ENCODE measurements at places on chromosomes 6 and 20.

GRCh38 chr6:120274547-120274946 is 925.0 kb upstream of the MAN1A1 start:
- no peak for DNase-seq

GRCh38 chr20:2754424-2754823 is 46.0 kb downstream of the CPXM1 start:
- no peak for DNase-seq

GRCh38 chr20:21177767-21178166 is 51.9 kb downstream of the KIZ start:
- DNase-seq = no peak

- DNase-seq = peak; percentile 10
Measured at GRCh38 chr6:137341681-137342195, 122.6 kb upstream of the IFNGR1 start.

- no peak for DNase-seq
Measured at GRCh38 chr20:10676518-10676917, 2.7 kb upstream of the JAG1 start.

- no peak for DNase-seq
Measured at GRCh38 chr20:49682278-49682677, 31.4 kb downstream of the B4GALT5 start.

- DNase-seq = no peak
Measured at GRCh38 chr6:107561306-107561705, 71.4 kb downstream of the SOBP start.

GRCh38 chr6:130385064-130385695 is 19.4 kb downstream of the TMEM200A start:
- DNase-seq = no peak

DNA sequence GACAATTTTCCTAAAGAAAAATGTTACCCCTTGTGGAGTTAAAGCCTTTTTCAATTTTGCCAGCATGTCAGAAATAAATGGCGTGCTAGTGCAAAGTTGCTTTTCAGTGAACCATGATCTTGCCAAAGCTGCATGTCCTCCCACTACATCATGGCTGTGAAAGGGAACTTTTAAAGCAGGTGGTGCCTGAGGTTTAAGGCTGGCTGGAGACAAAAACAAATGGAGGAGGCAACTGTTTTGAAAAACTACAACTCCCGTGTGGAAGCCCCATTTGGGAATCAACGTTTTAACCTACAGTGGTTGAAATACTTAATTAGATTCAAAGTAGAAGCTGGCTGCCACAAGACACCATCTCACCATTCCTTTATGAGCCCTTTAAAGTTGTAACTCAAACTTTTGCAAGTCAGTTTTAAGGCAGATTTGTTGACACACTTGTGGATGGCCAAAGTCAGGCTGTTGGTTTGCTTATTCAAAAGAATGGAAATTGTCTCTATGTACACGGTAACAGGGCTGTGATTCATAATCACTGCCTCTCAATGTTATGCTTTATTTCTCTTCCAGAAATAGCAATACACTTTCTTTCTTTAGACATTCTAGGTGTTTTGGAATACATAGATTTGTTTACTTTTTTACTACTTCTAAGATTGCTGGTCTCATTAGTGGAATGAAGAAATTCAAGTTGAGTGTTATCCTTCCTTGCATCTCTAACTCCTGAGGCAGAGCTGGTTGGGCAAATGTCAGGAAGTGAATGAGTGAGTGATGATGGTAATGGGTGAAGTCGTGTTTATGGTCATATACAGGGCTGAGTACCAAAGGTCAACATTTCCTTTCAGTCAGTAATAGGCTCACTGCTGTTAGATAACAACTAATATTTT is 196.4 kb upstream of the GMDS start:
- no peak for DNase-seq

GRCh38 chr6:11345536-11345935 is 113.1 kb upstream of the NEDD9 start:
- no peak for DNase-seq

DNA sequence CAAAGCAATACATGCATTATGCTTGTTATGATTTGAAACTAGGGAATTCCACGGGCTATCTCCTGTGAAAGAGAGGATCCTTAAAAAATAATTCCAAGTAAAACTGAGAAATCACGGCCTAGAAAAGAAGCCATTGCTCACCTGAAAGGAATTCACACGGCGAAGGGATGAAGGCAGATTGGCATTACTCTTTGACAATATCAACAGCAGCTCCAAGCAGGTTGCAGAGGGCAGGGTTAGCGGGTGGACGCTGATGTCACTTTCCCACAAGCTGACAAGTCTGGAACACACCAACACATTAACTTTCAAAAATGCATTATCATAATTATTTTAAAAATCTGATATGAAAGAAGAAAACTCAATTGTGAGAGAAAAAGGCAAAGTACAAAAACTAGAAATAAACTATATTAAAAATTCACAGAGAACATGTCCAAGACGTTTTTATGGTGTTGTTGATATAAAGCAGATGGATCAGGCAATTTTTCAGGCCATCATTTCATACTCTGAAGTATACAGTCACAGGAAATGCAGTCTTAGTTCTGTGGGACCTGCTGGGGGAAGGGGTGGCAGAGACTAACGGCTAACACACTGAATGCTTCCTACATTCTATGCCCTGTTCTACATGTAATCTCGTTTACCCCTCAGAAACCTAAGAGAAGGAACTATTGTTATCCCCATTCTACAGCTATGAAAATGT is 108.3 kb downstream of the UBE3D start:
- DNase-seq = no peak

DNA sequence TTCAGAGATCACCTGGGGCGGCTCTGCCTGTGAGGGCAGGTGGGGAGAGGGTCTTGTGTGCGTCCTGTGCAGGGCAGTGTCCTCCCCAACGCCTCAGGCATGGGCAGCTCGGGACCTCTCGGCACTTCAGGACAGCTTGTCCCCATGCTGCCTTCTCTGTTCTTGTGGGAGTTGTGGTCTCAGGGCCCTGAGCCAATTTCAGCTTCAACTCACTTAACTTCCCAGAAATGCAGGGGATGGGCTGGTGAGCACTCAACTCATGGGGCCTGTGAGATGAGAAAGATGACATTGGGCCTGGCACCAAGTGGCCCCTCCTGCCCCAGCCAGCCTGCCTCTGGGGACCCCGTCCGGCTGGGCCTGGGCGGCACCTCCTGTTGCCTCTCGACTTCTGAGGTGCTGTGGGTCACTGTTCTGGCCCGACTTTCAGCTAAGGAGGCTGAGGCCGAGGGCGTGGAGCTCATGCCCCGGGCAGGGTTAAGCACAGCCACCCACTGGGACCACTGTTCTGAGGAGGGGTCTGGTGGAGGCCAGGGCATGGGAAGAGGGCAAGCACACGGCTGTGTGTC is 6.7 kb downstream of the RGS19 start:
- no peak for DNase-seq

DNA sequence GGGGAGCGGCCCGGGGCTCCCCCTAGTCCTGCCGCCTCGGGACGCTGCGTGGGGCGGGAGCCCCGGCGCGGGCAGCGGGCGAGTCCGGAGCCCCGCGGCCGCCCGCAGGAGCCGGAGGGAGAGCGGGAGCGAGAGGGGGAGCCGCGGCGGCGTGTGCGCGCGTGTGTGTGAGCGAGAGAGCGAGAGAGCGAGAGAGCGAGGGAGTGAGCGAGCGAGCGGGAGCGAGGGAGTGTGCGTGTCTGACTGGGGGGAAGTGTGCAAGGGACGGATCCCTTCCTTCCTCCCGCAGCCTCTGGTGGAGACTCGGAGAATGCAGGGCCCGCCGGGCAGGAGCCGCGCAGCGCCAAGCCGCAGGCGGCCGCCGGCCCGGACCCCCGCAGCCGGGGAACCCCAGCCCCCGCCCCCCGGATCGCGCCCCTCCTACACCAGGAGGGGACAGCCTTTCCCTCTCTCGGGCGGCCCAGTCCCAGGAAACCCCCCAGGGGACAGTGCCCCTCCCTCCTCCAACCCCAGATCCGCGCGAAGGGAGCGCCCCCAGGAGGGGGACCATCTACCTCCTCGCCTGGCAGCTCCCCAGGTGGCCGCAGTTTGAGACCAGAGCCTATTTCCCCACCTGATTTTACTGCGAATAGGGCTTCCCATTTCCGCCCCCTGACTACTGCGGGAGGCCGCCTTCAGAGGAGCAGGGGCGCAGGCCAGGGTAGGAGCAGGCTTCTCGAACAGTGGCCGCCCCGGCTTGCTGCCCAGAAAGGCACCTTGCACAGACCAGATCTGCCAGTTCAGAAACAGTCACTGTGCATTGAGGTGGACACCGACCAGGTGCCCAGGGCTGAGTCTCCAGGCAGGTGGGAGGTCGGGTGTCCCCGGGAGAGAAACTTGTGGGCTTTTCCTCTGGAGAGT is at the start of gene CDH22:
Gene CDH22, minus strand, starts transcription at position 241 of the 900 bp plus-strand sequence. CDS start 57,204 bp downstream, outside the sequence.
- DNase-seq = peak; percentile 37

DNA sequence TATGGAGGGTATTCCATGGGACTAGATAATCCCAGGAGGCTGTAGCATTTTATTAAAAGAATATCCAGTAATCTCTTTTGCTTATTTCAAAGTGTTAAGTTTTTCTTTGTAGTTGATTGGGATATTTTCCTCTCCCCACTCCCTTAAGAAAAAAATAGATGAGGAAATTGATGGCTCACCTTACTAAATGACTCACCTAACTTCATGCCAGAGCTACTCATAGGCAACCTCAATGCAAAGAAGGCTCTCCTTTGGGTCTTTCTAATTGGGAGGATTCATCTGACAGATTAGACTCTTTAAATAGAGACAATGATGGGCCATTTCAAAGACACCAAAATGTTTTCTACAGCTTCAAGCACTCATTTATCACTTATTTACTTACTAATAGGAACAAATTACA is 528.5 kb upstream of the BTBD3 start:
- no peak for DNase-seq

GRCh38 chr6:131023834-131024504 is 39.1 kb downstream of the EPB41L2 start:
- no peak for DNase-seq

DNA sequence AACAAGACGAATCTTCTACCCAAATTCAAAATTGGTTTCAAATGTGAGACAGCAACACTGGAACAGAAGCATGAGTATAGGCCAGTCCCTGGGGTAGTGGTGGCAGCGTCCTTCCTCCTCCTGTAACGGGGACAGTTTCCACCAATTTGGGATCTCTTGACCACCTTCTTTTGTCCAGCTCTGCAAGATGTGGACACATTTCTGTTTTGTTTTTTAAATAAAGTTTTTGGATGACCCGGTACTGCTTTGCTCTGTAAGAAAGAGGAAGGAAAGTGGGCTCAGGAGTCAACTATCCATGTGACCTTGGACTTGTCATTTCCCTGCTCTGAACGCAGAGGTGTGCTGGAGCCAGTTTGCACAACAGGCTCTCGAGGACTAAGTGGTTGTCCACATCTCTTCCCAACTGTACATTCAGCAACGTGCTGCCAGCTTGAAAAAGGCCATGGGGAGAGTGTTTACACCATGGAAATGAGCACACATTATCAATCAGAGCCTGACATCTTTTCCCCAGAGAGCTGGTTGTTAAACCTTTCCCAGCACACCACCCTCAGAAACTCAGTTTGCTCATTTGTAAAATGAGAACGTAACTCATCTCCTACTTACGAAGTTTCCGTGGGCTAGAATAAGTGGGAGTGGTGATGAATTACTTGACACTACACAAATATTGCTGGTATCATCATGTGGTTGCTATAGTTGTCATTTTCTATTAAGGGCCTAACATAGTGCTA is 66.5 kb downstream of the ADTRP start:
- peak; percentile 49 for DNase-seq

GRCh38 chr20:18058661-18059467 is 1.1 kb upstream of the OVOL2 start:
- DNase-seq = peak; percentile 9

GRCh38 chr6:91142154-91142553 is 555.3 kb upstream of the MAP3K7 start:
- DNase-seq = no peak

- no peak for DNase-seq
Measured at GRCh38 chr20:2509794-2510193, 1.1 kb upstream of the ZNF343 start.

DNA sequence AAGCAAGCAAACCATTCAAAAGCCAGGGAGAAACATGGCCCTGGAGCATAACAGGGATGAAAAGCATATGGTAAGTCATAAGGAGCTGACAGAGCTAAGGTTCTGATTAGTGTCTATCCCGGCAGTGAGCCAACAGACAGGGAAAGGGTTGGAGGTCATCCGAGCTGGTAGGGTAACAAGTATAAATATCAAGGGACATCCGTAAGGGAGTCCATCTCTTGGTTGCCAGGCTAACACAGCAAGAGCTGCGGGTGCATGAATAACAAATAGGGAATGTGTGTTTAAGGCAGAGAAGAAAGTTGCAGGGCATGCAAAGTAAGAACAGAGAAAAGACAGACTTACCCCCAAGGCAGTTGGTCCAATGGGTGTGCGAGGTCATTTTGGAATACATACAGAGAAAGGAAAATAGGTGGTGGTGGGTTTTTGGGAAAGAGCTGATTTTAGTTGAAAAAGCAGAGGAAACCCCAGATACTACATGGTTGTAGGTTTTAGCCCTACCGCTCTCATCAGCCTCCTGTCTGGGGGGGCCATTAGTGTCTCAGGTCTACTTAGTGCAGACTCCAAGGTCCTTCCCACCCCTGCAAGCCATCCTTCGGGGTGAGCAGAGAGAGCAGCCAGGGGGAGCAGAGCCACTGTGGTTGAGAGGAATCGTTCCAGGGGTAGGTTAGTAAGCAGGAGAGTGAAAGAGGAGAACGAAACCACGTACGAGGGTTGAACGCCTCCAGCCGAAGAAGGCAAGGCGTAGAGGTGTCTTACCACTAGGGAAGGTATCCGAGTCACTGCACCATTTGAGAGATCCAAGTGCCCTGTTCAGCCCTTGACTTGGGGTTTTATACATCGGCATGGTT is at the start of gene ERVFRD-1:
Gene ERVFRD-1, minus strand, starts transcription at position 805 of the 848 bp plus-strand sequence. CDS start 6,415 bp downstream, outside the sequence.
- DNase-seq = no peak

DNA sequence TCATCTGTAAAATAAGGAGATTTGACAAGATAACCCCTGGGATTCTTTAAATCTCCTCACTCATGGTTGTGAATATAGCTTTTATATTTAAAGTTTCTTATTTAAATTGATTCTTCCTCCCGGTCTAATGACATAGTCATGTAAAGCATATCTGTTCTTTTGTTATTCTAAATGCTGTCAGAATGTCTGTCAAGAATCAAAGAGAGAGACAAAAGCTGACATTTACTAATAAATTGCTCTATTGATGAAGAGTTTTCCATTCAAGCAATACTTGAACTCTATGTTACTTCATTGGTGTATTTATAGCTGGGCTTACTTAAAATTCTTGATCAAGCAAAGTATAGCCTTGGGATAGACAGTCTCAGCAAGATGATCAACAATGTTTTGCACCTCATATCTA is 865.8 kb downstream of the TBC1D32 start:
- no peak for DNase-seq

GRCh38 chr6:113632220-113632864 is 224.8 kb upstream of the MARCKS start:
- peak; percentile 15 for DNase-seq

DNA sequence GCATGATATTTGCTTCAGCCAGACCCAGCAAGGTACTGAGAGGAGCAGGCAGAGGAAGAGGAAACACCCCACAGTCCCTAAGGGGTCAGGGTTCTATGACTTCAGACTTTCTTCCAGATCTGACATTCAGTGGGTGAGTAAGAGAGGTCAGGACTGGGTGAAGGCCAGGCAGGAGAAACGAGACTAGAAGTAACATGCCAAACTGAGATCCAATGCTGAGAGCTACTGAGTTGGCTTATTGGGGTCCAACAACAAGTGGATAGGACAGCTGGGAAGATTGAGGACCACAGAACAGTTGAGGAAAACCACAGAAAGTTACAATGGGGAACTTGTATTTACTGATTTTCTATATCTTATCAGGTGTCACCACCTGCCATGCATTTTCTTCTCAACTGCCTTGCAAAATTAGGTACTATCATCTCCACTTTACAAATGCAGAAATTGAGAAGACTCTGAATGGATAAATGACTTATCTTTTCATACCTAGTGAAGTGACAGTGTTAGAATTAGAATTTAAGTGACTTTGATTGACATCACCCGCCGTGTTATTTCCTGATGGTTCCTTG is 43.8 kb upstream of the HIVEP1 start:
- DNase-seq = no peak

Measured in stimulated activated naive CD8-positive, alpha-beta T cell treated with anti-CD3 and anti-CD28 coated beads, Interleukin-15, amount 100 ng/mL, for 72 hours (primary cell).